GM10248 (cell line): ENCODE measurements at places on chromosomes 1 and 21.
A peak's percentile ranks its signal among the peaks of the same experiment; 100 is the strongest.

GRCh38 chr1:182567629-182568028 lies 21.4 kb downstream of the RNASEL start:
- no peak for DNase-seq

DNA sequence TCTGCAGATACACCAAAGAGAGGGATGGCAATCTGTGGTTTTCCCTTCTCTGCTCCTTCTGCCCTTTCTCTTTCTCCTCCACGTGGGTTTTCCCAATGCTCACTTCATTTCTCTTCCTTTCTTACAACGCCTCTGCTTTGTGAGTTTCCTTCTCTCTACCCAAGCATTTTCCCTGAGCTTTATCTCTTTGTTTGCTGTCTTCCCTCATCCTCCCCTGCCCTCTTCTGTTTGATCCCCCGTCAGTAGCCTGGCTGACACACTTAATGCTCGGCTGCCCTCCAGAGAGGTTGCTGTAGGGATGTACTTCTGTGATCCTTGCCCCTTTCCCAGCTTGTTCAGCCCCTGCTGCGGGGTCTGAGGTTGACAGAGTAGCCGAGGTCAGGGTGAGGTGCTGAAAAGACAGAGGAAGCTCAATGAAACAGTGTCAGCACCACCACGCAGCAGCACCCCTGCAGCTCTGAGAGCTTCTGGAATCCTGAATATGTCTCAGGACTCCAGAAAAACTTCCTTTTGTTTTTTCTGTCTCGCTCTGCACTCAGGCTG lies 6.0 kb downstream of the EDARADD start:
- DNase-seq, result no peak

GRCh38 chr1:173503391-173503790 lies 26.3 kb downstream of the PRDX6 start:
- no peak for DNase-seq

GRCh38 chr1:170959385-170959784 lies 24.1 kb downstream of the MROH9 start:
- DNase-seq, result no peak

DNA sequence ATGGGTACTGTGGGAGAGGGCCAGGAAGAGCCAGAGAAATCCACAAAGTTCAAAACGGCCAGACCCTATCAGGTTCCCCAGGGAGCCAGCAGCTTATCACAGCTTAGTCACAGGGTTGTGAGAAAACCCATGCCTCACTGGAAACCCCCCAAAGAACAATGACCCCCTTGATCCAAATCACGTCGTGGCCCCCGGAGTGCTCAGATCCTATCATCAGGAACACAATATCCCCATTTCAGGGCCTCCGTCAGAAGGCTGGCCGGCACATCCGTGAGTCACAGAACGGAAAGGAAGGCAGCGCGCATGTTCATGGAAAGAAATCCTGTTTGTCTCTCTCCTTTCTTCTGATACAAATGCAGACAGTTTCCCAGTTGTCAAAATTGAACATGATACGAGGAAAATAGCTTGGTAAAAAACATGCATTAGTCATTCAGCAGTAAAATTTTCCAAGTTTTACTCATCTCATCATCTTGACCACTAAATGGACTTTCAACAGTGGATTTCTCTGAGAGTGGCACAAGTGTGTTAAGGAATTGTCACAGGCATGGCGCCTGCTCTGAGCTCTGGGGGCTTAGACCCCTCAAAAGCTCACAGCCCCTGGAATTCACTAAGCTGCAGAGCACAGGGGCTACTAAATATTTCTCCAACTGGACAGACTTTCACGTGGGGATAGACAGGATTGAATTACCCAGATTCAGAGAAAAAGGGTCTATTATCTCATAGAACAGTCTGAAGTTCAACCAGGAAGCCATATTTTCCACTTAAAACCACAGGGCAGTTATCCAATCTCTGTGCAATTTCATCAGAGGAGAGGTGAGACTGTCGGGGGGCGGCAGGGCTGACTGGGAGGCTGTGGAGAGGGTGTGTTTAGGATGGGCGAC lies 124.8 kb downstream of the RIPK4 start:
- no peak for DNase-seq

DNA sequence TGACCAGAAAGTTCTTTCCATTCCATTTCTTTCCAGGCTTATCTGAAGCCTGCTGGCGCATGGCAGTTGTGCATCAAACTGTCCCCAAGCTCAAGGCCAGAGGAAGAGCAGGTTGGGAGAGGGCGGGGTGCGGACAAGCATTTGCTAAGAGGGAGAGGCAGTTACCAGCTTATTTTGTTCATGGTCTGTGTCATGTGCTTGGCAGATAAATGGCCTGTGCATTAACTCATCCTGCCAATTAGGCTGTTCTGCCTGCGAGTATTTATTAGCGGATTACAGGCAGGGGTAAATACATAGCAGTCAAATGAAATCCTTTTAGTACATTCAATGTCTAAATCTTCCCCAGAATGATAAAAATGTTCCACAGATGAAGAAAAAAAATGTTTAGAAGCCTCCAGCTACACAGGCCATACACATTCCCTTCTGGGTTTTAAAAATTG lies 48.9 kb upstream of the B3GALNT2 start:
- no peak for DNase-seq

DNA sequence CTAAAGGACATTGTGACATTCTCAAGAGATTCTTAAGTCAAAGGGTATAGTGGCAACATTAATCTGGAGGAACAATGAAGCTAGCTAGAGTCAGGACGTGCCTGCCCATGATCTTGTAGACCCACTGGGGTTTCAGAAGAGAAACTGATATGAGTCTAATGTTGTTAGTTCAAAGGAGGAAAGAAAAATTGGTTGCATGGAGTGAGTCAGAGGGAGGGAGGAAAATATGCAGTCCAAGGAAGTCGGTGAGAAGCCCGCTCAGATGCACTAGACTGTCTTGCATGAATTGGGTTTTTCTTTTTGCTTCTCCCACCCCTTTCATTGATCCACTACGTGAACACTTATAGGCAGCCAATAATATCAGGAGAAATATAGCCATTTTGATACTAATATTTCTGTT lies 53.8 kb upstream of the SYT14 start:
- no peak for DNase-seq

DNA sequence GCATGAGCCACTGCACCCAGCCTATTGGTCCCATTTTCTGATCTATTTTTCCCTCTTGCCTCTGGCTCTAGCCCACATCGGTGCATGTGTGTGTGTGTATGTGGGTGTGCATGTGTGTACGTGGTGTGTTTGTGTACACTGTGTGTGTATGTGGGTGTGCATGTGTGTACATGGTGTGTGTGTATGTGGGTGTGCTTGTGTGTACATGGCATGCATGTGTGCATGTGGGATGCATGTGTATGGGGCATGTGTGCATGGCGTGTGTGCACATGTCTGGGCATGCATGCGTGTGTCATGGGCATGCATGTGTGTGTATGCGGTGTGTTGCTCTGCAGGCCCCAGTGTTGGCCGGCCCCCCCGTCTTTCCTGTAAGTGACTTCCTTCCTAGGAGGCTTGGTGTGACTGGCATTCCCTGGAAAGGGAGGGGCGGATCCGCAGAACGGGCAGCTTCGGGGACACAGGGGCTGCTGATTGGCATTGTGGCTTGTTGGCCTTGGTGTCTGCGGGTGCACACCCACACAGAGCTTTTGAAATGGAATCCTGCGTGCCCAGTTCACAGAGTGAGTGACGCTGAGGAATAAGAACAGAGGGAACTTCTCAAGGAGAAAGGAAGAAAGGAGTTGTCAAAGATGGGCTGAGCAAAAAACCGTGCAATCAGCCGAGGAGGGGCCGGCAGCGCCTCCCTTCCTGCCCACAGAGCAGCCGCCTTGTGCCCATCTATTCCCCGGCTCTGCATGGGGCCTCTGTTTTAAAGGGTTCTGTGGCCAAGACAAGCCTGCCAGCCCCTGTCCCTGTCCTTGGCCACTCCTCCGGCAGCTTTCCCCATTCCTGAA lies 8.0 kb downstream of the PDXK start:
- no peak for DNase-seq

DNA sequence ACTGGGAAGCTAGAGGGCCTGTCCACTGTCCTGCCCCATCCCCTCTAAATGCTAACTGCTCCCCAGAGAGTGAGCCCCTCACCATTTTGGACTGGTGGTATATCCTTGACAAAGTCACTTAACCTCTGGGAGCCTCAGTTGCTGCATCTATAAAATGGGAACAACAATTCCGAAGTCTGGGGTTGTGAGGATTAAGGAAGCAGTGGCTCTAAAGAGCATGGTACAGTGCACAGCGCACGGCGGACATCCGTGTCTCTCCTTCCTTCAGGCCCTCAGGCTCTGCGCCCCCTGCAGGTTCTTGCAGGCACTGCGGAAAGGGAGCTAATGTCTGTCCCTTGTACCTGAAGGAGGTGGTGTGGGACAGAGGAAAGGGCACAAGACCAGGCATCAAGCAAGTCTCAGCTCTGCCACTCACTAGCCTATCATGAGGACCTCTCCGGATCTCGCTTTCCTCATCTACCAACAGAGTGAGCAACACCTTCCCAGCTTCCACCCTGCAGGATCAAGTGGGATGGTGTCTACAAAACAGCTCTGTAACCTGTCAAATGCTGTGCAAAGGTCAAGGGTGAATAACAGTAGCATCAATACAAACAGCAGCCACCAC lies 20.1 kb downstream of the ECE1 start:
- peak; percentile 81 for DNase-seq

DNA sequence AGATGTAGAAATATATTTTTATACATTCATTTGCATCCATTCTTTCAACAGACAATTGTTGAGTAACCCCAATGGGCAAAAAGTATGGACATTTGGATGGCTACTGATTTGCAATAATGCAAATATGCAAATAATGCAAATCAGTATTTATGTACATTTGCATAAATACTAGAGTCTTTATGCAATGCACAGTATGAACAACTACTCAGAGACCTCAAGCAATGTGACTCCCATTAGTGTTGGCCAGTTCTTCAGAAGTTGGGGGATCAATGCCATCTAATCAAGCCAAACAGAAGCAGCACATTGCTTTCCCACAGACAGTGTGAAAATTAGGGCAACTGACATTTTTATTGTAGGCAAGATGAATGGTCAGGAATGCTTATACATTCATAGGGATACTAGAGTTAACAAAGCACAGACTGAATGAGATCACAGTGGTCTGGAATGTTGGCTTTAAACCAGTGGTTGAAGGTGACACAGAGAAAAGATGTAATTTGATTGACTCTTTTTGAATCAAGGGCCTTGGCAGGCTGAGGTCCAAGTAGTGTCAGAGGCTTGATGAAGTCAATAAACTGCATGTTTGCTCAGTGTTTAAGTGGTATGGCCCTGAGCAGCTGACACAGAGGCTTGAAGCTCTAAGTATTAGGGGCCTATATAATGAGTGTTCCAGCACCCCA lies 256.6 kb downstream of the CTH start:
- no peak for DNase-seq

GRCh38 chr1:181499825-181500224 lies 16.5 kb downstream of the CACNA1E start:
- DNase-seq, result no peak

DNA sequence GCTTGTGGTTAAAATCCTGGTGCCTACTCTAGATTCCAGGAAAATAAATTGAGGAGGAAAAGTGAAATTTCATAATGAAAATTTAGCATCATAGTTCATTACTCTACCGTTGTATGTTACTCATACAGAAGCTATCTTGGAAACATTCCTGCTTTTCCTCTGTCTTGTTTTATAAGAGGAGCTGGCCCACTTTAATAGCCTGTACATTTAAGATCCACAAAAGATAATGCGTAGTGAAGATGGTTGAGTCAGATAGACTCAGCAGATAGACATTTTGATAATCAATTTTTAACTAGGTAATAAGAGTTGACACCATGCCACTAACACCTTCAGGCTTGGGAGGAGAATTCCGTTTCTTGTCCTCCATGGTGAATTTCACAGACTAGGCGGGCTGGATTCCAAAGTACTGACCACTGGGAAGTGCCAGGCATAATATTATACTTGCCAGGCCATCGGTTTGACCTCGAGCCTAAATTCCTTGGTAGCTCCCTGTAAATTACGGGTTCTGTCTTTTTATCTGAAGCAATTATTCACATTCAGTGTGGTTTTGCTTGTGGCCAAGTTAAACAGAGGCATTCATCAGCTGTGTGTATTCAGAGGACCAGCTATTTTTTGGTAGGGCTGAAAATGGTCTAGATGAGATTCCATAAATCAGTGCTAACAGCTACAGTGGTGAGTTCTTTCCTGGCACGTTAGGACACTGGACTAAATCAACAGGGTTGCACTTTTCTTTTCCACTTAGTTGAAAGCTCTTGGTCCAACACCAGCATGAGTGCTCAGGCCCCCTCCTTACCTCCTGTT lies 111.9 kb upstream of the KAZN start:
- DNase-seq, result no peak

- DNase-seq, result peak; percentile 59
Observed at GRCh38 chr1:27624467-27625178, 10.4 kb downstream of the FGR start.

- DNase-seq, result no peak
Observed at GRCh38 chr1:174982971-174983689, 16.6 kb upstream of the CACYBP start.

DNA sequence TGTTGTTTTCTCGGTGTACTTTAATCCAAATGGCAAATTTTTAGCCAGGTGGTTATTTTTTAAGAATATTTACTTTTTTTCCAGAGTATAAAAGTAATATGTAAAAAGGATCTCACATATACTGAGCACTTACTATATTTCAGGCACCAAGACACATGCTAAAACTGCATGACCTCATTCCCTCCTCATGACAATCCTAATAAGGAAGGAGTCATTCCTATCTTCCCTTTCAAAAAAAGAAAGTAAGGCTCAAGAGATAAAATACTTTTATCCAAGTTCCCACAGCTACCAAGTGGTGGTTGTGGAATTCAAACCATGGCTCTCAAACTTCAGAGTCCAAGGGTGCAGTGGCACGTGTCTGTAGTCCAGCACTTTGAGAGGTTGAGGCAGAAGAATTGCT lies 19.4 kb downstream of the ATP2B4 start:
- no peak for DNase-seq

- DNase-seq, result no peak
Observed at GRCh38 chr1:67823615-67824014, 9.7 kb downstream of the GNG12 start.
